Activated naive CD4-positive, alpha-beta T cell treated with anti-CD3 and anti-CD28 coated beads, Interleukin-2, amount 50 U/mL, for 72 hours (primary cell): ENCODE measurements at places on chromosomes 16 and 17. TPM values are rescaled to one million over a fixed set of nuclear protein-coding genes. Genes with fewer than 3 reads are reported as not detected.

DNA sequence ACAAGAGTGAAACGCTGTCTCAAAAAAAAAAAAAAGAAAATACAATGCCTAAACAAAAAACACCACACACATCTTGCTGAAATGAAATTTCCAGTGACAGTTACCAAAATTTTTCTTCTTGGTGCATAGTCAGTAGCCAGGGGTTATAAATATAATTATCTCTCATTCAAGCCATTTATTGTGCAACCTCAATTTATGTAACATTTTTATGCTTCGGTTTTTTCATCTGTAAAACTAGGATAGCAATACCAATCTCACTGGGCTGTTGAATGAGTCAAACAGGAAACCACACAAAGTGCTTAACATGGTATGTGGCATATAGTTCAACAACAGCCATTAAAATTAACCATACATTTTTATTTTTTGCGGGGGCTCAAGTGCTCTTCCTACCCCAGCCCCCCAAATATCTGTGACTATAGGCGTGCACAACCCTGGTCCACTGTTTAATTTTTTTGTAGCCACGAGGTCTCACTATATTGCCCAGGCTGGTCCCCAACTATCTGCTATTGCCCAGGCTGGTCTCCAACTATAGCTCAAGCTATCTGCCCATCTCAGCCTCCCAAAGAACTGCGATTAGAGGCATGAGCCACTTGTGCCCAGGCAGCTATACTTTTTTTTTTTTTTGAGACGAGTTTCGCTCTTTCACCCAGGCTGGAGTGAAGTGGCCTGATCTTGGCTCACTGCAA lies 2.6 kb downstream of the COG4 start:
- DNase-seq = no peak

DNA sequence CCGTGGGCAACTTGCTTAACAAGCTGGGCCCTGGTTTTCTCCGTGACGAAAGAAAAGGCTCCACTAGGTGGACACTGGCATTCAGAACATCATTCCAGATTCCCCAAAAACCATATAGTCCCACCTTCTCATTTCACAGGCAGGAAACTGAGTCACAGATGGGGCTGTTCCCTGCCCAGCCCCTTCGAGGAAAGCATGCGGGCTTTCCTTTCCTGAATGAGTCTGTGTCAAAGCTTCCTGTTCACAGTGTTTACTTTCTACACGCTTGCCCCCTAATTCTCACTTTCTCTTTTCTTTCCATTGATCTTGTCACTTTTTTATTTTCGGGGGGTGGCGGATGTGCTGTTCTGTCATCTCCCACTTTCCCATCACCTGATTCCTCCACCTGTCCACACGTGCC lies 10.3 kb upstream of the LGALS9 start:
- no peak for DNase-seq

- DNase-seq = no peak
These were observed 215.4 kb downstream of the SOX9 start for GRCh38 chr17:72336026-72336803.

DNA sequence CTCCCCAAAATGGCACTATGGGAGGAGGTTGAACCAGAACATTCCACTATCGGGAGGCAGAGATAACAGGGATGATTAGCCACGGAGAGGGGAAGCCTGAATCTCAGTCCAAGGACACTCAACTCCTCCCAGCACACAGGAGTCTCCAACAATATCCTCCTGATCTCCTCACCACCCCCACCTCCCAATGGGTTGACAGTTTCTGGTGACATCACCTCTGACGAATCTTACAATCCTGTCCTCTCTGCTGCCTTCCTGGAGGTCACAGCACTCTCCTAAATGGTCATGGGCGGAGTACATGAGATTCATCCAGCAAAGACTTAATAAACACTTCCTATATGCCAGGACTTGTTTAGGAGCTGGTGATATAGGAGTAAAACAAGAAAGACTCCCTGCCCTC lies 80.9 kb downstream of the SLC6A2 start:
- no peak for DNase-seq

- no peak for DNase-seq
These were observed 77.9 kb downstream of the GOSR1 start for GRCh38 chr17:30554839-30555751.

- no peak for DNase-seq
These were observed 22.0 kb upstream of the NSMCE1 start for GRCh38 chr16:27290562-27290961.

DNA sequence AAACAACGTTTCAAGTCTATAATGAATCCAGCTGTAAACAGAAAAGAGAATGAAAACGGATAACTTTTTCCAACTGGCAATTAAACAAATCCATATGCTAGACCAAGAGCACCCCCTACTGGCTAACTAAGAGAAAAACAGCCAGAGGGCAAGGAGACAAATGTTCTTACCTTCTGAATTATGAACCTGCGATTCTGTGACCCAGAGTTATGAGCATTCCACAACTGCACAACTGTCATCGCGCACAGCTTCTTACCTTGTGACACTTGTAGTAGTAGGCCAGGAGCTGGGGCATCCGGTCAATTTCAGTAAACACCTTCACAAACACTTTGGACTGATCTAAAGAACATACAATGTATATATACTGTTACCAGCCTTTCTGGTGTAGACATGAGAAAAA lies 18.6 kb downstream of the COG7 start:
- DNase-seq = peak; percentile 49

DNA sequence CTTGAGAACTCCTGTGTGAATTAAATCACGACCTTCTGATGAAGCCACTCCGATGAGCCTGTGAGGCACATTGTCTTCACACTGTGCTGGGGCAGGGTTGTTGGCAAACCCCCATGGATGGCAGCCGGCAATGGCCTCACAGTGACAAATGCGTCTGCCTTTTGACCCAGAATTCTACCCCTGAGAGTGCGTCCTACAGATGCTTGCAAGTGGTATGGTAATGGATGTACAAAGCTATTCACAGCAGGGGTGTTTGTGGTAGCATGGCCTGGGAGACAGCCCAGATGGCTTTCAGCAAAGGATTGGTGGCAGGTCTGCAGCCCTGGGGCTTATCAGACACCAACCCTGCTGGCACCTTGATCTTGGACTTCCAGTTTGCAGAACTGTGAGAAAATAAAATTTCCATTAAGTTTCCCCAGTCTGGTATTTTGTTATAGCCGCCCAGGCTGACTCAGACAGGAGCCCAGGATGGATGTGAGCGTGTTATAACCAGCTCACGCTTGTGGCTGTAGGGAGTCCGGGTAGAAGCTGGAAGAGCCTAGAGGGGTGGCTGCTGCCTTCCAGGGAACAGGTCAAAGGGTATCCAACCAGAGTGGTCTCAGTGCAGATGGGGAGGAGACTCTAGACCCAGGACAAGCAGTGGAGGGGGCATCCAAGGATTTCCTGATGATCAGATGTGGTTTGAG lies 10.1 kb downstream of the AFMID start:
- no peak for DNase-seq

- DNase-seq = no peak
These were observed 49.9 kb upstream of the MAP3K14 start for GRCh38 chr17:45366691-45367090.

- no peak for DNase-seq
These were observed 30.1 kb downstream of the HIC1 start for GRCh38 chr17:2084766-2085647.

DNA sequence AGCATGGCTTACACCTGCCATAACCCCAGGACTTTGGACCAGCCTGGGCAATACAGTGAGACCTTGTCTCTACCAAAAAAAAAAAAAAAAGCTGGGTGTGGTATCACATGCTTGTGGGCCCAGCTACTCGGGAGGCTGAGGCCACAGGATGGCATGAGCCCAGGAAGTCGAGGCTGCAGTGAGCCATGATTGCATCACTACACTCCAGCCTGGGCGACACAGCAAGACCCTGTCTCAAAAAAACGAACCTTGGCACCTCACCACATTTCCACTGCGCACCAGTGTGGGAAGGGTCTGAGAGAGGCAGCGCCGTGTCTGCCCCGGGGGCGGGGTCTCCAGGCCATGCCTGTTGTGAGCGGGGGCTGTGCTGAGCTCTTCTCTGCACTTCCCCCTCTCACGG lies 6.3 kb downstream of the ACSF3 start:
- no peak for DNase-seq

DNA sequence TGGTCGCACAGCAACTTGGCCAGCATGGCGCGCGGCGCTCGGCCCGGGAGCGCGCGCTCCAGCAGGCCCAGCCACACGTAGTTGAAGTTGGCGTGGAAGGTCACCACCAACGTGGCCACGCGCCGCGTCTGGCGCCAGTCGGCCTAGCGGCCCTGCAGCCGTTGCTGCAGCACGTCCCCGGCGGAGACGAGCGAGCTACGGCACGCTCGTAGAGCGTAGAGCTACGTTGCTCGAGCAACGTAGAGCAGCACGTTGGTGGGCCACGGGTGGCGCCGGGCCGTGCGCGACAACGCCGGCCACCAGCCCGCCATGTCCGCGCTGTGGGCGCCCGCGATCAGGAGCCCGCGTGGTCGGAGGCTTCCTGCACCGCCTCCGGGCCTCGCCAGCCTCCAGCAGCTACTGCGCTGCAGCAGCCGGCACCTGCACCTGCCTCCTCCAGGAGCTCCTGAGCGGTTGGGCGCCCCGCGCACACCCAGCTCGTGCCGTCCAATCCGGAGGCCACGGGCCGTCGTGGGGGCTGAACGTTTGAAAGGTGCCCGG lies 13.4 kb upstream of the SULT1A1 start:
- peak; percentile 72 for DNase-seq

DNA sequence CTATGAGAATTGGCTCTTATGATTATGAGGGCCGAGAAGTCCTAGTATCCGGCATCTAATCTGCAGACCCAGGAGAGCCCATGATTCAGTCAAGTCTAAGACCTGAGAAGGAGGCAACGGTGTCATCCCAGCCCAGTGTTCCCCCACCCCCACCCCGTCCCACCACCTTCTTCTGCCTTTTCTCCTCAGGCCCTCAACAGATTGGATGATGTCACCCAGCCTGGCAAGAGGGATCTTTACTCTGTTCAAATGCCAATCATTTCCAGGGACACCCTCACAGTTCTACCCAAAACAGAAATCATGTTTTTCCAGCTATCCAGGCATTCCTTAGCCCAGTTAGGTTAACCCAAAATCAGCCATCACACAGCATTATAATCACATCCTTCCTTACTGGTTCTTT lies 10.0 kb upstream of the GAA start:
- no peak for DNase-seq

- DNase-seq = no peak
These were observed 240.9 kb downstream of the CCDC182 start for GRCh38 chr17:57504208-57504607.

GRCh38 chr16:88633684-88634140 lies 4.7 kb upstream of the IL17C start:
- DNase-seq = no peak

DNA sequence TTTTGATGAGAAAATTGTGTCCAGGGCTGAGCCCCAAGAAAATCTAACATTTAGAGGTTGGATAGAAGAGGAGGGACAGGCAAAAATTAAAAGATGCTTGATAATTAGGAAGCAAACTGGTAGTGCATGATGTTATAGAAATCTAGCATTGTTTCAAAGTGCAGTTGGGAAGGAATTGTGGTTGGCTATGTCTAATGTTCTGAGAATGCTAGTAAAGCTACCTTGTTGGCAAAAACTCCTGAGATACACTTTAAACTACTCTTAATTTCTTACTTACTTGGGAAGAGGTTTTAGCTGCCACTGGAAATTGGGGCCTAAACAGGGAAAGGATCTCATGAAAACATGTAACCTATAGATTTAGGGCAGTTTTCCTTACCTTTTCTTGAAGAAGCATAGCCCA lies 48.3 kb downstream of the MAP2K4 start:
- no peak for DNase-seq

GRCh38 chr17:63317166-63317840 lies 128.8 kb downstream of the CYB561 start:
- no peak for DNase-seq

DNA sequence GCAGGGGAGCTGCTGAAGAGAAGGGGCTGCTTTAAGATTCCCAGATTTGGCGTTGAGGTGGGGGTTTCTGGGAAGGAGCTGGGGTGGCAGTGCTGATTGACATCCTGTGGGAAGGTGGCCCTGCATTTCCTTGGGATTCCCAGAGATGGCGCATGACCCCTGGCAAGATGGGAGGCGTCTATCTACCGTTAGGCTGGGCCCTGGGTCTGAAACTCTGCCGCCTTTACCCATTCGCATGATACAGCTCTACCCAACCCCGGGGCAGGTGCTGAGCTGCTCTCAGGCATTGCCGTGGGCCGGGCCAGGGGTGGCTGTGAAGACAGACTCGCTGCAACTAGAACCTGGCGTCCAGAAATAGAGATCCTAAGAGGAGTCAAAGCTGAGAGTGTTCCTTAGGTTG lies 9.9 kb upstream of the MVD start:
- no peak for DNase-seq

Gene HOXB9
- 2.4 TPM for total RNA-seq

Gene RAMP2
- not detected for total RNA-seq

Gene TMEM98
- not detected for total RNA-seq

Gene CHMP6
- 9.7 TPM for total RNA-seq

Gene CLDN6
- total RNA-seq = not detected

Gene PLD6
- 9.2 TPM for total RNA-seq

Gene MMP15
- 0.07 TPM for total RNA-seq

Gene BEAN1
- total RNA-seq = not detected

Gene CTRL
- total RNA-seq = 3.8 TPM

Gene ODAD4
- 2.0 TPM for total RNA-seq
